Fibroblast of skin of right quadriceps (primary cell): ENCODE measurements at places on chromosomes 1 and 21.

GRCh38 chr1:54559771-54560231 lies 11.8 kb downstream of the ACOT11 start:
- DNase-seq: no peak

DNA sequence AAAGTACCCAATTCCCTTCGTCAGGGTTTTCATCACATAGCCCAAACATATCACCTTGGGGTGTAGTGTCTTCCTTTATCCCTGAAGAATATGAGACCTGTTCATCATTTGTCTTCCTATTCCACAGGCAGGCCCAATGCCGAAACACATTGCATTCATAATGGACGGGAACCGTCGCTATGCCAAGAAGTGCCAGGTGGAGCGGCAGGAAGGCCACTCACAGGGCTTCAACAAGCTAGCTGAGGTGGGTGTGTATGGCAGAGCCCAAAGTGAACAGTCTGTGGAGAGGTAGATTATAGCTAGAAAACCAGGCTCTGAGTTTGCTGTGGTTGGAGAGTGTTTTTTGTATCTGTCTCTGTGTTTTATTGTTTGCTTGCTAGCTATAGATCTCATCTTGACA lies 5.9 kb downstream of the DHDDS start:
- DNase-seq: no peak

- DNase-seq: no peak
Measured at GRCh38 chr1:213423041-213423440, 372.0 kb downstream of the RPS6KC1 start.

DNA sequence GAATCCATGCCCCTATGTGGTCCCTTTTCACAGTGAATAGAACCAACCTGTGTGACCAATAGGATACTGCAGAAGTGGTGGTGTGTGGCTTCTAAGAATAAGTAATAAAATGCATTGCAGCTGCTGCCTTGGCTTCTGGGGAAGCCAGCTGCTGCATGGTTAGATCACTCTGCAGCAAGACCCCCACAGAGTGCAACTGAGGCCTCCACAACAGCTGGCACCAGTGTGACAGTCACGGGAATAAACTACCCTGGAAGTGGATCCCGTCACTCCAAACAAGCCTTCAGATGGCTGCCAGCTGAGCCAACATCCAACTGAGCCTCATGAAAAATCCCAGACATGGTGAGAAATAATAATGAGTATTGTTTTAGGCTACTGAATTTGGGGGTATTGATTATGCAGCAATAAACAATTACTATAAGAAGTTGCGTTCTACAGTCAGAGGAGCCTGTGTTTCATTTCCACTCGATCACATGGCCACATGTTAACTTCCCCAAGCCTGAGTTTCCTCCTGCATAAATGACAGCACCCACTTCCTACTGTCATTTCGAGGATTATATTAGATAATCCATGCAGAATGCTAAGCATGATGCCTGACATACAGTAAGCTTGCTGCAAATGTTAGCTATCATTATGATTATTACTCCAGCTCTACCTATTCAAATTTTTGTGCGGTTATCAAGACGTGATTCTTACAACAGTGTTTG lies 20.8 kb upstream of the COG2 start:
- DNase-seq: no peak

DNA sequence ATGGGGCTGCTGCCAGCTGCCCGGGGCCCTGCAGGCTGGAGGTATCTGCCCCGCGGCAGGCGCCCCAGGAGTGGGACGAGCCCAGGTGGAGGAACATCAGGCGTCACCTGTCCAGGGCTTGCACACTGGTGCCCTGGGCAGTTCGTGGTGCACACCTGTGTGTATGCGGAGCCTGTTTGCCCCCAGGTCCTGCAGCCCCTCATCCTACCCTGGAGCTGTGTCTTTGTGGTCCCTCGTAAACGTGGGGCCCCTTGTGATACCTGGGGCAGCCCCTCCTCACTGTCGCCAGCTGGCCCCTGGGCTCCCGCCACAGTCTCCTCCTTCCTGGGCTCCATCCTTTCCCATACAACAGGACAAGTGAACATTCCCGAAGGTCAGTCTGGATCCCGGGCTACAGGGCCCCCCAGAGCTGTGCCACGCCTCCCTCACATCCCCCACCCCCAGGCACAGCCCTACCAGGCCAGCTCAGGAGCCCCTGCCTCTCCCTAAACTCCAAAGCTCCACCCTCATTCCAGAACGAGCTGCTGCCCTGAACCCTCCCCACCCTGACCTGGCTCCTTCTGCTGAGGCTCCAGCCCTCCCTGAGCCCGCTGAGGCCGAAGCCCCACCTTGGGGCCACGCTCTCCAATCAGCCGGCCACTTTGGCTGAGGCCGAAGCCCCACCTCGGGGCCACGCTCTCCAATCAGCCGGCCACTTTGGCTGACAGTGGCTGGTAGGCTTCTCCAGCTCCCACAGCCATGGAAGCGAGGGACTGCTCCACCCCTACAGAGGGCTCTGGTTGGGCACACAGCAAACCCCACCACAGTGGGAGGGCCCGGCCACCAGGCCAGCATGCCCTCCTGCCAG lies 42.6 kb downstream of the UBE2G2 start:
- no peak for DNase-seq
